ENCODE measurements at places on chromosomes 11 and 22. TPM values are rescaled to one million over a fixed set of nuclear protein-coding genes. Genes with fewer than 3 reads are reported as not detected.

- no peaks in the 10 kb centered on the region for H3K27me3 ChIP-seq
- peak overlapping the region; percentile 17 for H3K4me3 ChIP-seq
- no peak for DNase-seq
- H3K36me3 ChIP-seq, result no peaks in the 10 kb centered on the region
Observed at GRCh38 chr11:114084414-114084813, 24.9 kb downstream of the ZBTB16 start.

GRCh38 chr11:72773291-72773690 lies 20.6 kb downstream of the STARD10 start:
- no peaks in the 10 kb centered on the region for H3K36me3 ChIP-seq
- H3K27ac ChIP-seq, result no peak overlapping the region
- no peak overlapping the region for H3K4me3 ChIP-seq
- DNase-seq, result no peak

DNA sequence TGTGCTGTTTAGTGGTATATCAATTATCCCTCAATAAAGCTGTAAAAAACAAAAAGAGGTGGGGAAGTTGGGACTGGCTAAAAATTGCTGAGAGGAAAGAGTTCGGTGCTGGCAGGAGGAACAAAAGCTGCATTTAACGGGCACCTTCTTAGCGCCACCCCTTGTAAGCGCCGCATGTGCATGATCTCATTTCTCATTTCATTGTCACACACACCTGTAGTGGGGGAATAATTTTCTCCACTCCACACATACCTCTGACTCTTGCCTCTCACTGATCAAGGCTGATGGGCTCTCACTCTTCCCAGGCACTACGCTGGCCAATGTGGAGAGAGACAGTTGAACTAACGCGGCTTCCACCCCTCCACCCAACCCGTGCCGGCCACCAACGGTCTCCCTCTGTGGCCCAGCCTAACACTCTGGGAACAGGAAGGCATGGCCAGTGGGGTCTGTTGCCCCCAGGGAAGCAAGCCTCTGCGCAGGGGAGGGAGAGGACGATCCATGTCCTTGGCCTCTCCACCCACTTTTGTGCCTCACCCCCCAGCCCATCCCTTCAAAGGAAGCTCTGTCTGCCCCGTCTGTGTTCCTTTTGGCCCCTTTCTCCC lies 186.7 kb upstream of the SYT13 start:
- H3K27ac ChIP-seq, result no peak overlapping the region
- H3K36me3 ChIP-seq, result no peaks in the 10 kb centered on the region
- no peak overlapping the region for H3K4me3 ChIP-seq
- DNase-seq, result no peak
- H3K27me3 ChIP-seq, result peaks cover 22% of the 10 kb centered on the region

DNA sequence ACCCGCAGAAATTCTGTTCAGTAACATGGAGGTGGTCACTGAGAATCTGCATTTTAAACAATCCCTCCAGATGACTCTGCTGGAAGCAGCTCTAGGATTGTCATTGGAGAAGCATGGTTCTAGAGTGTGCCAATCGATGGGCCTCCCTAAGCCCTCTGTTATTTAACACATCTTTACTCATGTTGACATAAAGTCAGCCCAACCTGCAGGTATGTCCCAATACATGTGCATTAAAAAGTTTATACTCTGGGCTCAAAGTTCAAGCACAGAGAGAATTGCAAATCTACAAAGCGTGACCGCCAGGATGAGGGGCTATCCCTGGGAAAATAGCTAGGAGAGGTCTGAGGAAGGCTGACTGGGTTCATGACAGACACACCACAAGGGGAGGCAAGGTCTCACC lies 116.4 kb downstream of the KIRREL3 start:
- no peak overlapping the region for H3K4me3 ChIP-seq
- no peaks in the 10 kb centered on the region for H3K4me1 ChIP-seq
- H3K27me3 ChIP-seq, result peaks cover 12% of the 10 kb centered on the region
- no peak overlapping the region for H3K27ac ChIP-seq
- no peak for DNase-seq

- H3K36me3 ChIP-seq, result peaks cover 1% of the 10 kb centered on the region
- H3K27me3 ChIP-seq, result no peaks in the 10 kb centered on the region
- peaks cover 18% of the 10 kb centered on the region for H3K4me1 ChIP-seq
- H3K4me3 ChIP-seq, result no peak overlapping the region
- no peak for DNase-seq
- H3K27ac ChIP-seq, result peak overlapping the region; percentile 1
Observed at GRCh38 chr22:36281781-36282327, 28.9 kb downstream of the APOL1 start.

GRCh38 chr11:46710821-46711269 lies 8.2 kb upstream of the F2 start:
- no peak overlapping the region for H3K4me3 ChIP-seq
- H3K27me3 ChIP-seq, result no peaks in the 10 kb centered on the region
- no peak for DNase-seq
- peaks cover 4% of the 10 kb centered on the region for H3K4me1 ChIP-seq

DNA sequence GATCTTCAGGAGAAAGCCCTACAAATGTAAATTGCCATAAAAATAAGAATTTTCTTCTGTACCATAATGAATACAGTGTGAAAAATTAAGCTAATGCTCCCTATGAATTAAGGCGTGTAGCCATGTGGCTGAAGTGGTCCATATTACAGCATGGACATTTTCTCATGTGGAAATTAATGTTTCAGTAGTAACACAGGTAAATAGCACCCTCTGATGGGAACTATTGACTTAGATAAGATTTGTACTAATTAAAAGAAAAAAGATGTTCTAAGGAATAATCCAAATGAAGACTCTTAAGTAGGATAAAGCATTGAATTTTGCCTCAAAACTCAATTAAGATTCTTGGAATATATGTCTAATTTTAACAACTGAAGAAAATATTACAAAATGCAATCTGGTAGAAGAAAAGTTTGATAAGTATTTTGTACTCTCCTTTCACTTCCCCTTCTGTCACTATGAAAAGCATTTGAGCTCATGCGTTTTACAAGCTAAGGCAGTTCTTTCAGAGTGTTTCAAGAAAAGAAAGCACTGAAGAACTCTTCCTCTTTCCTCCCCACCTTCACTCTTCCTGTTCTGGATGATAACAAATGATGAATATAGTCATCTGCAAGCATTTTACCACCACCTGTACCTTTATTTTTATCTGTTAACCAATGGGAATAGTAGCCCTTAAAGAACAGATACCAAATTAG lies 9.9 kb upstream of the OR8D2 start:
- H3K4me3 ChIP-seq, result no peak overlapping the region
- no peak for DNase-seq
- peaks cover 5% of the 10 kb centered on the region for H3K4me1 ChIP-seq
- no peaks in the 10 kb centered on the region for H3K27me3 ChIP-seq

- no peak overlapping the region for H3K27ac ChIP-seq
- DNase-seq, result no peak
Observed at GRCh38 chr11:111731821-111732220, 34.4 kb downstream of the PPP2R1B start.

DNA sequence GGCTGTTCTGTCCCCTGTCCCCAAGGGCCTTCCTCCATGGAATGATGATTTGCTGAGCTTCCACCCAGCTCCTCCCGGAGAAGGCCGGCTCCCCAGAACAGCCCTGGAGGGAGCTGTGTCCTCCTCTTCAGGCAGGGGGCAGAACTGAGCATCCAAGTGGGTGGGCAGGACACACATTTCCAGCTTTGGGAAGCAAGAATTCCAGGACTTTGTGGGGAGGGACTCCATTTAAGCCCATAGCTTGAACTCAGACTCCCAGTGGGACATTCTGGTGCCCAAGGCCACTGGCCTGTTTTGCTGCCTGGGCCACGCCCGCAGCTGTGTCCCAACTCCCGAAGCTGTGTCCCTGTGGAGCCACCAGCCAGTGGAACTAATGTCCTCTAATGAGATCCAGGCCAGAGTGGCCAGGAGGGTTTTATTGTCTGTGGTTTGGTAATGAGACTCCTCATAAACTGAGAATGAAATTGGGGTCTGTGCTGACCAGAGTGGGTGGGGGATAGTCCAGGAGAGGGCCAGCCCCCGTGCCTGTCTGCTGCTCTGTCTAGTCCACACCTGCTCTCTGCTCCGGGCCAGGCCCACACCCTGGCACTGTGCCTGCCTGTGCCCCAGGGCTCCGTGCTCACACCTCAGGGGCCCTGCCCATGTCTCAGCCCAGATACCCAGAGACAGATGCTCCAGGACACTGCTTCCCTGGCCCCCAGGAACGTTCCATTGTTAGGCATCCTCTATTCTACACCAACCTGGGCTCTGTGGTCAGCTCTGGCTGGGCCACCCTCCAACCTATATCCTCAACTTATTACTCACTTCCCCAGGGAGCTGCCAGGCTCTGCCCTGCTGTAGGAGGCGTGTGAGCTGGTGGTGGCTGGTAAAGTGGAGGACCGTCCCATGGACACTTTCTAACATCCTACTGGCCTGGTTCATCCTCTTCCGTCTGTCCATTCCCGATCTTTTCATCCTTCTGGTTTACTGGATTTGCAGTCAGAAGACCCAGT lies 7.6 kb downstream of the NECTIN1 start:
- H3K27me3 ChIP-seq, result peaks cover 7% of the 10 kb centered on the region
- H3K36me3 ChIP-seq, result no peaks in the 10 kb centered on the region

RAB38 gene
- total RNA-seq, result 7.2 TPM

EXT2 gene
- total RNA-seq, result 45.7 TPM

OR4A16 gene
- total RNA-seq, result not detected

KRTAP5-10 gene
- total RNA-seq, result not detected

LIF gene
- 63.3 TPM for total RNA-seq

ROM1 gene
- total RNA-seq, result 4.6 TPM

SLC37A2 gene
- 1.0 TPM for total RNA-seq

RTN4RL2 gene
- total RNA-seq, result not detected

BRSK2 gene
- 0.17 TPM for total RNA-seq

DKK3 gene
- not detected for total RNA-seq

TEX12 gene
- total RNA-seq, result not detected

SYNGR1 gene
- 2.0 TPM for total RNA-seq

SLC35F2 gene
- 15.0 TPM for total RNA-seq

CBLIF gene
- total RNA-seq, result not detected
